ENCODE measurements at places on chromosomes 5 and 9.

DNA sequence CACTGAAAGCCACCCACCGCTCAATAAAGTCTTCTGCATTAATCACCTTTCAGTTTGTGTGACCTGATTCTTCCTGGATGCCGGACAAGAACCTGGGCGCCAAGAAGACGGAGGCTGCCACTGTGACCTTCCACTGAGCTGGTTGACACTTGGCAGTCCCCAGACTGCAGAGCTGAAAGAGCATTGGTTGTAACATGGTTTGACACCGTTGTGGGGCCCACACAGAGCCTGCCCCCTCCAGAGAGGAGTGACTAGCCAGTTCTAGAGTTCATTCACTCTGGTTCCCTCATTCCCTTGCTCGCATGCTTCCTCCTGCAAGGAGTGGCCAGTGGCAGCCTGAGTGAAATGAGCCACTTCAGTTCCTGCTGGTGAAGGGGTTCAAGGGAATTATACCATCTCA lies 86.2 kb upstream of the ANXA1 start:
- DNase-seq: no peak

GRCh38 chr5:176481711-176482110 lies 33.5 kb downstream of the FAF2 start:
- DNase-seq: no peak

DNA sequence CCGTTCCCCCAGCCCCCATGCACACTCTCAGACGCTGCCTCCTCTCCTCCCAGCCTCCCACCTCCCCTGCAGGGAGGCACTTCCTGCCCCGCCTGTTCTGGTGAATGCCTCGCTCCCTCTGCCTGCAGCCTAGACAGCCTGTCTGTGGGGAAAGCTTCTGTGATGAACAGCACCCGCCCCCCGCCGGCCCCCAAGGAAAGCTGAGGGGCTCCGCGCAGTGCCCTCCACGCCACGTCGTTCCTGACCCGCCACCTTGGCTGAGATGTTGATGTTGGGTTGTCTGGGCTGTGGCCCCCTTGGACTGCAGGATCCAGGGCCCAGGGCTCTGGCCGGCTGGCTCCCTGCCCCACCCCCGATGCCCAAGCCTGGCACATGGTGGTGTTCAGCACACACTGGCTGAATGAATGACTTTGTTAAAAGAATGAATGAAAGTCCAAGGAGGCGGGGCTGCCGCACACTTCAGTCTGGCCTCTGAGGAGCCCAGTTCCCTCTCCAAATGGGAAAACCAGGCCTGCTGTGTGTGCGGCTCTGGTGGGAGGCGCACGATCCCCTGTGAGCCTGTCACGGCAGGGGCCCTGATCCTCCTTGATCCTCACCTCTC lies 2.1 kb upstream of the MYMK start:
- peak; percentile 67 for DNase-seq

DNA sequence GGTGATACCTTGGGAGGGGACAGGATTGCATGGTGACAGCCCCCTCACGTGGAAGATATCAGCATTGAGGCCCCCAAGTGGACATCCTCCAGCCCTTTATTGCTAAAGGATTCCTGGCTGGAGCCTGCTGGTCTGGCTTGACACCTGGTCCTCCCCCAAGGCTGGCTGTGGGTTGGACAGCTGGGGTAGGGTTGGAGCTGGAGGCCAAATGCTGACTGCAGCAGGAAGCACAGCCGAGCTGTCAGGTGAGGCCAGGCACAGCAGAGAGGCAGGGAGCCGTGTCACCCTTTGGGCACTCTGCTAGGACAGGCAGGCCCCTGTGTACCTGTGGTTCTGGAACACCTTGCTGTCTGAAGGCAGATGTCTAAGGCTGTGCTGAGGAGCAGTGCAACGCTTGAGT lies 2.2 kb downstream of the CACFD1 start:
- no peak for DNase-seq

DNA sequence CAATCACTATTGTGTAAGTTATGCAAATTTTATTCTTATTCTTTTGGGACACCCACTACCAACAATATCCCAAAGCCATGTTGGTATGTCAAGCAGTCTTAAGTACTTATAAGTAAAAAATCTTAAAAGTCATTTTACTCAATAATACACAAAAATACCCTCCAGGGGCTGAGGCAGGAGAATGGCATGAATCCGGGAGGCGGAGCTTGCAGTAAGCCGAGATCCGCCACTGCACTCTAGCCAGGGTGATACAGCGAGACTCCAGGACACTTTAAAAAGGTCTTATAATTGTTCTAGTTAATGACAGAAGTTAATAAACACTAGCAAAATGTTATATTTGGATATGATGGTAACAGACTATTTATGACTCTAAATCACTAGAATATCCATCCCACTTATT lies 16.8 kb downstream of the CLINT1 start:
- DNase-seq: no peak

DNA sequence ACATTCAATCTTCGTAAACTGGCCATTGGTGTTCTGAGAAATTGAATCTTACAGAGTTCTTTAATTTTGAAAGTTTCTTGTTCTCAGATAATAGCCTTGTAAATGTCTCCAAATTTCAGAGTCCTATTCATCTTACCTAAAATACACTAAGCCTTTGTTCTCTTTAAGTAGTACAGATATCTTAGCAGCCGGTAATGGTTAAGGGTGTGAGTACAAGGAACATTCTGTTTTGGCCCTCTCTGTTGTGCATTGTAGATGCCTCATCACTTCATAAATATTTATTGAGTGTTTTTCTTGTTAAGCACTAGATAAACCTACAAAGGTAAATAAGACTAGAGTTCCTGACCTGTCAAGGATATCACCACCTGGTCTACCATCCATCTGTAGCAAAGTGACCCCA lies 35.2 kb downstream of the ZCCHC7 start:
- DNase-seq: no peak

- no peak for DNase-seq
These were observed 75.0 kb downstream of the LIX1 start for GRCh38 chr5:97067296-97067850.

DNA sequence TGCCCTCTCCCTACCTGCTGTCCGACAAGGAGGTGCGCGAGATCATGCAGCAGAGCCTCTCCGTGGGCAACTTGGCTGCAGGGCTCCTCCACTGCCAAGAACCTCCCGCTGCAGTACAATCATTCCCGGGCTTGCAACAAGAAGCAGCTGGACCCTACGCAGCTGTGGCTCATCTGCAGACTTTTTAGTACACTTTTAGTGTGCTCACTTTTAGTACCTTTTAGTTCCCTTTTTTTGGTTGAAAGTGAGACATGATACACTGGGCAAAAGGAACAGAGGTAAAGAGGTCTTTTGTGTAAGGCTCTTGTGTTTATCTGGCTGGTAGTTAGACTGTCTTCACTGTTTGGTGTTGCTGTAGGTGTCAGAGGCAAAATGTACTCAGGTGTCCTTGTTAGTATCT lies 58.1 kb upstream of the SPTLC1 start:
- no peak for DNase-seq

DNA sequence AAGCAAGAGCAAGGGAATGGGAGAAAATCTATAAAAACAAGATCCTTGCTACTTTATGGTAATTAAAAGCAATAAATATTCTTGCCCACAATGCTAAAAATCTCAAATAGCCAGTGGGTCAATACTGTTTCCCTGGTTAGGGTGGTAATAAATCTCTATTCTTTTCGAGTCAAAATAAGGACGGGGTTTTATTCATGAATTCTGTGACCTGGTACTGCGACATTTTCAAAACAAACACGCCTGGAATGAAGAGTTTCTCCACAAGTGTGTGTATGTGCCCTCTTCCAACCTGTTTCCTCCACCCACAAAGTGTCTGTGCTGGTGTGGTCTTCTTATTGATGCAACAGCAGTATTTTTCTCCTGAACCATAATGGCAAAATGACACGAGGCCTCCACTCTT lies 358.8 kb upstream of the BRINP1 start:
- no peak for DNase-seq

GRCh38 chr5:172486451-172486850 lies 32.1 kb upstream of the SH3PXD2B start:
- no peak for DNase-seq

DNA sequence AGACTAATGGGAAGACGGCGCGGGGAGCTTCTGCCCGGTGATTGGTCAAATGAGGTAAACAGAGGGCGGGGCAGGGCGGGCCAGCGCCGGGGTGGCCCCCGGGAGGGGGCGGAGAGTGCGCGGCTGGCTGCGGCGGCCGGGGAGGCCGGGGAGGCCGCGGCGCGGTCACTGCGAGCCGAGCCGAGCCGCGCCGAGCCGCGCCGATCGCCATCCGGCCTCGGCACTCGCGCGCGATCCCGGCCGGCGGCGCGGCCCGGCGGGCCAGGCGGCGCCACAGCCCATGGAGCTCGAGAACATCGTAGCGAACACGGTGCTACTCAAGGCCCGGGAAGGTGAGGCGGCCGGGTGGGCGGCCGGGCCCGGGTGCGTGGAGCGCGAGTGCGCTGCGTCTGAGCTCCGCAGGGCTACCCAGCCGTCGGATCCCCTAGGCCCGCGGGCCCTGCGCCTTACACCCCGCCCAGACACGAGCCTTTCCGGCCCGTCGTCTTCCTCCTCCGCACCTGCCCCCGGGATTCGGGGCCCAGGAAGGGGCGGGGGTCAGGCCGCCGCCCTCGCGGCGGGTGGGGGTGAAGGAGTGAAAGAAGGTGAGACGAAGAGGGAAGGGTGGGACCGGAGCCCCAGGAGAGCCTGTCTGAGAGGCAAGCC lies at the start of gene GRK6:
GRK6 (plus strand) TSS at position 111 of the 645 bp plus-strand sequence; CDS start at position 281, 170 bp downstream.
- DNase-seq: peak; percentile 47

All from SJCRH30 (cell line).